ENCODE measurements at places on chromosomes 13 and 19.

GRCh38 chr19:55058781-55059610, 4.0 kb downstream of the RDH13 start:
- no peak for DNase-seq

DNA sequence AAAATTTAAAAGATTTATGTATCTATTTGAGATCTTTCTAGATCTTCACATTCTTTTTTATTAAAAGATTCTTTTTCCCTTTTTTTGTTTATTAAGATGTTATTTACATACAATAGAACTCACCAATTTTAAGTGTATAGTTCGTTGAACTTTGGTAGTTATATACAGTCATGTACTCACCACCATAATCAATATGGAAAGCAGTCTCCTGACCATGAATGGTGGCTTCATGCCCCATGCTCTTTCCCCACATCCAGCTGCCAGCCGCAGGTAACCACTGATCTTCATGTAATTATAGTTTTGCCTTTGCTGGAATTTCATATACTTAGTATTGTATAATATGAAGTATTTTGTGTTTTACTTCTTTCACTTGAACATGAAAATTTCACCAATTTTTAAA, 20.6 kb upstream of the GPR183 start:
- DNase-seq = no peak

DNA sequence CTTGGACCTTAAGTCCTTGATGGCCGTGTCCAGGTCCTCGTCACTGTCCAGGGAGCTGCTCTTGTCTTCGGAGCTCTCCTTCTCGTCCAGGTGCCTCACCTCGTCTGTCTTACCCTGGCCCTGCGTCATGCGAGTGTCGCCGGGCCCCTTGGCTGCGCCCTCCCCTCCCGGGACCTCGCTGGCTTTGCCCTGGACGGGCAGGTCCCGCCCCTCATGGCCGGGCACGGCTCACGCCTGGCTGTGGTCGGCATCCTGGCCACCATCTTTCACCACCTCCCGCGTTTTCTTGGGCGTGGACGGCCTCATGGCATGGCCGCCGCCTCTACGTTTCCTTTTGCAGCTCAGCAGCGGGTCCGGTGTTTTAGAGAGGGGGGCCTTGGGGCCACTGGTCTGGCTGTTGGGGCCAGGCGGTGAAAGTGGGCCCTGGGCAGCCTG, 14.8 kb downstream of the RB1 start:
- DNase-seq = no peak

DNA sequence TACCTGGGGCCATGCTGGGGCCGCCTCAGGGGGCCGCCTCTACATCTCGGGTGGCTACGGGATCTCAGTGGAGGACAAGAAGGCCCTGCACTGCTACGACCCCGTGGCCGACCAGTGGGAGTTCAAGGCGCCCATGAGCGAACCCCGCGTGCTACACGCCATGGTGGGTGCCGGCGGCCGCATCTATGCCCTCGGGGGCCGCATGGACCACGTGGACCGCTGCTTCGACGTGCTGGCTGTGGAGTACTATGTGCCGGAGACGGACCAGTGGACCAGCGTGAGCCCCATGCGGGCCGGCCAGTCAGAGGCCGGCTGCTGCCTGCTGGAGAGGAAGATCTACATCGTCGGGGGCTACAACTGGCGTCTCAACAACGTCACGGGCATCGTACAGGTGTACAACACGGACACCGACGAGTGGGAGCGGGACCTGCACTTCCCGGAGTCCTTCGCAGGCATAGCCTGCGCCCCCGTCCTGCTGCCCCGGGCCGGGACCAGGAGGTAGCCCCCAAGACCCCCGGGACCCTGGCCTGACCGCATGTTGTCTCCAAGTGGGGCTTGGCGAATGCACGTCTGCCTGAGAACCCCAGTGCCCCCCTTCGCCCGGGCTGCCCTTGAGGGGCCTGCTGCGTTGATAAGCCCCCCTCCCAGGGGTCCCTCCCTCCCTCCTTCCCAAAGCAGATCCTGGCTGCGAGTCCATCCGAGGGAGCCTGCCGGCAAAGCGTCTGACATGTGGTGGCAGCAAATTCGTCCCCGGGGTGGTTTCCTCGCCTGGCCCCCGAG, 14.5 kb upstream of the CRTC1 start:
- no peak for DNase-seq

- no peak for DNase-seq
Observed at GRCh38 chr13:40490086-40490758, 176.2 kb downstream of the FOXO1 start.

DNA sequence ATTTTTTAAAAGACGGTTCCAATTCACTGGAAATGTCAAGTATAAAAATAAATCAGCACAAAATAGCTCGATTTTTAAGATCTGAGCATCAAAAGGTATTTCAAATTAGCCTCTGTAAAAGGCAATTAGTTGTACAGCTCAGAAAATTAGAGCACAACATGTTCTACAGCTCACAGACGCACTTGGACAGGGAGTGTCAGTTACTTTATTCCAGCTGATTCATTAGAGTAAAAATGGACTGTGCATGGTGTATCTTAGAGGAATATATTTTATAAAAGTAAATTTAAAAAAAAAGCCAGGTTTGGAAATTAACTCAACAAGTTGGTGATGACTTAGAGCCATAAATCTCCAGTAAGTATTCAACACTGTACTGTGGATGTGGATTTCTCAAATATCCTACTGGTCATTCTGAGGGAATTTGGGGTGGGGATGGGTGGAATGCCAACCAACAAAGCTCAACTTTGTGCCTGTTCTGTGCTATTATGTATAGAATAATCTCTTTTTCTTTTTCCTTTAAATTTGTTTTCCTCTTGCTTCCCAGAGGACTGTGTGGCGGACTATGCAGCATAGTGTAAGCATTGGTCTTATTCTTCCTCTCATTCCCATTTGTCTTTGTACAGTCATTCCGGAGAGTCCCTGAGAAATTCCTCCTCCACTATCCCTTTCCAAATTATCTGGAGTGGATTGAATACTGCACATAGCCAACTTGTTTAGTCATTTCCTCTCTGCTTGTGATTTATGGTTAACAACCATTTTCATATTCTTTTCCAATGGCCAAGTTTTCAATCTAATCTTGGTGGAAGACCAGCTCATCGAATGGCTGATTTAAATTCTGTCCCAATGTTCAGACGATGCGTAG, 169.3 kb downstream of the DCT start:
- DNase-seq = no peak

GRCh38 chr13:98274921-98275487, 97.9 kb upstream of the RNF113B start:
- no peak for DNase-seq

Data from stimulated activated CD4-positive, alpha-beta T cell treated with anti-CD3 and anti-CD28 coated beads, Interleukin-2, amount 100 ng/mL, for 48 hours (primary cell).